ENCODE measurements at places on chromosomes 2 and 18. TPM values are rescaled to one million over a fixed set of nuclear protein-coding genes. Genes with fewer than 3 reads are reported as not detected.
A peak's percentile ranks its signal among the peaks of the same experiment; 100 is the strongest.

The CCT7 gene
- 202 TPM for total RNA-seq

The SERPINB4 gene
- not detected for total RNA-seq

DNA sequence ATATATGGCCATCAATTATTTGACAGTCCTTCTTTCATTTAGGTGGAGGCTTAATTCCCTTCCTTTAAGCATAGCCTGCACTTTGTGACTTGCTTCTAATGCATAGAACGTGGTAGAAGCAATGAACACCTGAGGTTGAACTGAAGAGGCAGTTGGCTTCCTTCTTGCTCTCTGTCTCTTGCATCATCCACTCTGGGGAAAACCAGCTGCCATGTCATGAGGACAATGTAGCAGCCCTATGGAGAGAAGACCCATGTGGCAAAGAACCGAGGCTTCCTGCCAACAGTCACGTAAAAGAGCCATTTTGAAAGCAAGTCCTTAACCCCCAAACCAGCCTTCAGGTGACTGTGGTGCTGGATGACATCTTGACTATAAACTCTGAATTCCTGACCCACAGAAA is 46.8 kb downstream of the ATOH8 start:
- H3K4me1 ChIP-seq: peaks cover 22% of the 10 kb centered on the region
- no peak overlapping the region for H3K4me3 ChIP-seq
- no peak for DNase-seq
- H3K27me3 ChIP-seq: no peaks in the 10 kb centered on the region
- no peak overlapping the region for H3K27ac ChIP-seq
- no peaks in the 10 kb centered on the region for H3K36me3 ChIP-seq

GRCh38 chr2:69012310-69013141 is 453 bp upstream of the ANTXR1 start:
- peak; percentile 75 for DNase-seq
- H3K27ac ChIP-seq: no peak overlapping the region
- no peaks in the 10 kb centered on the region for H3K27me3 ChIP-seq
- H3K4me3 ChIP-seq: peak overlapping the region; percentile 90
- peaks cover 23% of the 10 kb centered on the region for H3K4me1 ChIP-seq

GRCh38 chr2:98800330-98801064 is 69.6 kb upstream of the MGAT4A start:
- H3K4me1 ChIP-seq: peaks cover 9% of the 10 kb centered on the region
- no peak overlapping the region for H3K4me3 ChIP-seq
- DNase-seq: no peak
- no peaks in the 10 kb centered on the region for H3K27me3 ChIP-seq
- no peaks in the 10 kb centered on the region for H3K36me3 ChIP-seq

GRCh38 chr18:13315000-13315399 is 96.4 kb downstream of the LDLRAD4 start:
- H3K4me1 ChIP-seq: no peaks in the 10 kb centered on the region
- H3K27ac ChIP-seq: no peak overlapping the region
- no peak overlapping the region for H3K4me3 ChIP-seq
- H3K36me3 ChIP-seq: no peaks in the 10 kb centered on the region
- no peak for DNase-seq
- no peaks in the 10 kb centered on the region for H3K27me3 ChIP-seq

GRCh38 chr2:54809819-54810218 is 86.4 kb downstream of the EML6 start:
- H3K4me3 ChIP-seq: no peak overlapping the region
- no peaks in the 10 kb centered on the region for H3K36me3 ChIP-seq
- no peak overlapping the region for H3K27ac ChIP-seq
- DNase-seq: no peak
